ENCODE measurements at places on chromosomes 11 and 22.

GRCh38 chr22:46097268-46097900 lies 52.9 kb upstream of the PPARA start:
- DNase-seq = no peak

DNA sequence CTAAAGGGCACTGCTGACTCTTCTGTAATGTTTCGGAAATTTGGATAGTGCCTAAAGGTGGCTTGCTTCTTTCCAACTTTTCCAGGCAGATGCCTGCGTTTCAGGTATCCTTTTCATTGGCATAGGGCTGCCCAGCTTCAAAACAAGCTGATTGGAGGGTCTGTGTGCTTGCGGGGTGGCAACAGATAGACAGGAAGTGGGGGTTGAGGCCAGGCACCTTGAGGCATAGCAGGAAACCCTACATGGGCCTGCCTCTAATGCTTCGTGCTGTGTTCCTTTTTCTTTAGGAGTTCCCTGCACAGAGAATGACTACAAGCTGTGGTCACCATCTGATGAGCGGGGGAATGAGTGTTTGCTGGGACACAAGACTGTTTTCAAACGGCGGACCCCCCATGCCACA lies 92.2 kb upstream of the SORL1-AS1 start:
- no peak for DNase-seq

DNA sequence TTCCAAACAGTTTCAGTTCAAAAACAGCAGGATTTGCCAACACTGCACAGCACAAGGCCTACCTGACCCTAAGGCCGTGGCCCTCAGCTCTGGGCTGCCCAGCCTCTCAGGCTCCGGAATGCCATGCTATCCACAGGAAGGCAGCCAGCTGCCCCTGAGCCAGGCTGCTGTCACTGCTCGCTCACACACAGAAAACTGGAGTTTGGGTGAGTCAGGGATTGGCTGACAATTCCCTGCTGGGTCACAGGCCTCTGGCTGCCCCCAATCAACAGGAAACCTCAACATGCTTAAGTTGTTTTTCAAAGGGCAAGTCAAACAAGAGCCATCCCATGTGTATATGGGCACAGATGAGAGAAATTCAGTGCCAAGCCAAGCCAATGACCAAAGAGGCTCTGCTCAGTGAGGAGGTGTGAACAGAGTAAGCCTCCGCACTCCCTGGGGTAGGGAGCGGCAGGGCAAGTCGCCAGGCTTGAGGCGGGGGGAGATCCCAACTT lies 50.2 kb downstream of the RPL27A start:
- DNase-seq = no peak

DNA sequence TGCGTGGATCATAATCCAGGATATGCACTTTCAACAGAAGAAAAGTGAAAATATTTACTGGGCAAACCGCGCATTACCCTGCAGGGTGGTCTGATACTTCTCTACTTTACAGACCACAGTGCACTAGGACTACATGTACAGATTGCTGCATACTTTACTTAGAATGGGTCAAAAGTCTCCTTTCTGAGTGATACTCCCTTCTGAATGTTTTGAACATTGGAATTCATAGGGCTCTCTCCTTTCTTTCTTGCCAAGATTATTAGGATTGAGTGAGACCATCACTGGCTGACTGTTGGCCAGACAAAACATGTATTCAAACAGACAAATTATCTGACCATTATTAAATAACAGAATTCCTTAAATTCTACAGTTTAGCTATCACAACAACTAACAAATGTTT lies 6.6 kb upstream of the FIBIN start:
- DNase-seq = no peak

DNA sequence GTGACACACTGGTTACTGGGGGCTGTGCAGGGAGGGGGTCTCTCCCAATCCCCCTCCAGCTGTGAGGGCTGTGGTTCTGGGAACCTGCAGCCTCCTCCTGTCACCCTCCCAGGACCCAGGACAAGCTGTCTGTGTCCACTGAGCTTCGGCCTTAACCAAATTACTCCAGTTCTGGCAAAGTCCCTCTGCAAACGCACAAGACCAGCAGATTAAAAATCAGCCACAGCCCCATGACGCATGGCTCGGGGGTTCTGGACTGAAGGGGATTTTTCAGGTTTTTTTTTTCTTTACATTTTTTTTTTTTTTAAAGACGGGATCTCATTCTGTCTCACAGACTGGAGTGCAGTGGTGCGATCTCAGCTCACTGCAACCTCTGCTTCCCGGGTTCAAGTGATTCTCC lies 32.2 kb upstream of the A4GALT start:
- DNase-seq = no peak

DNA sequence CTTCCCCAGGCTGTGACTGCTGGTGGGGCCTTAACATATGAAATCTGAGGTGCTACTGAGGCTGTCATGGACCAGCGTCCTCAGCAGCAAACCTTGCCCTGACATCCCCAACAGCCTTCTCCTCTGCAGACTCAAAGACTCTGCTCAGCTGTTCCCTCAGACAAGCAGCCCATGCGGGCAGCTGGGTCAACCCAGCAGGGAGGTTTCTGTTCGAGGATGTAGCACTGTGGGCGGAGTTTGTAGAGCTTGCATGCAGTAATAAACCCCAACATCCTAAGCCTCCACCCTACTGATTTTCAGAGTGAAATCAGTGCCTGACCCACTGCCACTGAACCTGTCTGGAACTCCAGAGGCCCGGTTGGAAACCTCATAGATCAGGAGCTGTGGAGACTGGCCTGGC lies 88.8 kb upstream of the XKR3 start:
- DNase-seq = no peak

DNA sequence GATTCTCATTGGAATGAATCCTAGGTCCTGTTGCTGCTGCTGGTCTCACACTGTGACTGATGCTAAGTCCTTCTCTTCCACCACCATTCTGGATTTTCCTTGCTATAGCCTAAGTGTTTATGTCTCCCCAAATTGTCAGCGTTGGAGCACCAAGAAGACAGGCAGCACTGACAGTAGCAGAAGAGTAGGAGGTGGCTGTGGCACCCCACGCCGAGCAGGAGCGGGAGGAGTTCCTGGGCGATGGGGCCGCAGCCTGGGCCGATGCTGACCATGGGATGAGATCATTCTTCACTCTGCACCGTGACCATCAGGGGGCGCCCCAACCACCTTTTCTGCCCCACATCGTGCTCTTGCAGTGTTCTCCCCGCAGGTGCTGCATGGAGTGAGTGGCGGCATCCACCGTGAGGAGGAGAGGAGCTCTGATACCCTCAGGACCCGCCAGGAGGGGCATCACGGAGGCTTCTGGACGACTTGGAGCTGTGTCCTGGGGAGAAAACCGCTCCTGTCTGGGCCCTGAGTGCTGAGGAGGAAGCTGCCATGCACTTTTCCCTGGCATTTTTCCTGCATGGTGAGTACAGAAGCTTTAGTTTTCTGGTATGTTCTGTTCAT lies 57.0 kb downstream of the LRRC74B start:
- DNase-seq = no peak
